ENCODE measurements at places on chromosomes 4 and X.

GRCh38 chr4:148436512-148436911 lies 5.7 kb downstream of the NR3C2 start:
- no peak for DNase-seq

GRCh38 chr4:53721263-53721662 lies 130.0 kb upstream of the LNX1 start:
- no peak for DNase-seq

- no peak for DNase-seq
Observed at GRCh38 chr4:11669156-11669555, 240.5 kb upstream of the HS3ST1 start.

DNA sequence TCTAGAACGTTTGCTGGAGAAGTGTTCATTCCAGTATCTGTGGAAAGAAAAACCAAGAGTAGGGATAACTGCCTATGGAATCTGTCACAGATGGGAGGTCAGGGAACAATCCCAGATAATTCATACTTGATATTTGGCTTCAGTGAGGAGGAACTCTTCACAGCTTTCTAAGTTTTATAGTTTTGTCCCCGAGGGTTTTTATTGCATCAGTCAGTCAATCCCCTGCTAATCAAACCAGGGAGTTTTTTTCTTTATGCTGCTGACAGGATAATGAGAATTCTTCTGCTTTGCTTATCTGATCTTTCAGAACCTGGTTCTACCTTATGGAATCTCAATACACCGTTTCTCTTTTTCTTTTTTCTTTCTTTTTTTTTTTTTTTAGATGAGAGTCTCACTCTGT lies 633 bp upstream of the TRIML2 start:
- no peak for DNase-seq

DNA sequence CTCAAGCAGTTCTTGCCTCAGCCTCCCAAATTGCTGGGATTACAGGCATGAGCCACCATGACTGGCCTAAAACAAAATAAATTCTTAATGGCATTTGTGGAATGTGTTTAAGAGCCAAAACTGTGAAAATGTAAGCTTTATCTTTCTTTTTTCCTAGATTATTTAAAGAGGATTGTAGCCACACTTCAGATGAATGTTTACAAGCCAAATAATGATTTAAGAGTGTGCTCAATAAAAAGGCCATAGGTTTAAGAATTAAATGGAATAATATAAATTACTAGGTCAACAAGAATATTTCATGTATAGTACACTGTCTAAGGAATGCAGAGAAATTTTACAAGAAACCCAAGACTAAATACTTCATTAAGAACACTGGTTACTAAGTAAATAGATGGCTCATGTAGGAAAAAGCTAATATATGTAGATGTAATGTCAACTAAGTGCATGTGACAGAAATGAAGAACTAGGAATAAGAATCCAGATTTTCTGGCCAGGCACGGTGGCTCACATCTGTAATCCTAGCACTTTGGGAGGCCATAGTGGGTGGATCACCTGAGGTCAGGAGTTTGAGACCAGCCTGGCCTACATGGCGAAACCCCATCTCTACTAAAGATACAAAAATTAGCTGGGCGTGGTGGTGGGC lies 21.3 kb upstream of the UGDH start:
- no peak for DNase-seq

DNA sequence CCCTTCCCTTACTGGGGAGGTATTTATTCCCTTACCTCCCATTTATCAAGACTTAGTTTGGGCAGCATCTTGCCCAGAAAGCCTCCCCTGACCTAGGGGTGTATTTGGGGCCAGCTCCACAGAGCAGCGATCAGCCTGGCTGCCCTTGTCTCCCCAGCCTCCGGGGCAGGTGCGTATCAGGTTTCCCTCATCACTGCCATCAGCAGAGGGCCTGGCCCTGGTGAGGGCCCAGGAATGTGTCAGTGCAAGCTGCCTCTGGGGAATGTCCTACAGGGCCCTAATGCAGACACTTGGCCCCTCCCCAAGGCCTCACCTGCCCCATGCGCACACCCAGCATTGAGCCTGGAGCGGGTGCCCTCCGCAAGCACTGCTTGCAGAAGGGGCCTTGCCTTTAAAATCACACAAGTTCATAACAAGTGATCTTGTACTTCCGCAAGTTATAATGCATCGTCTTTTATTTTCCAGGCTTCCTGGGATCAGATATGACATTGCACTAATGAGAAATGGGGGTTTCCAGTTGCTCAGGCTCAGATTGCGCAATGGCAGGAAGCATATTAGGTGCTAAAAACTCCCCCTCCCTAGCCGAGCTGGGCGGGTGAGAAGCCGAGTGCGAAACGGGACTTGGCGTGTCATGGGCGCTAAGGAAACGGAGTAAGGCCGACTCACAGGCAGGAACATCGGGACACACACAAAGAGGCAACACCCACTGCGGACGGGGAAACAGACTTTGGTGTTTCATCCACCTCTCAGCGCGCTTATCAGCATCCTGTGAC lies 25.4 kb upstream of the AFAP1 start:
- peak; percentile 43 for DNase-seq

DNA sequence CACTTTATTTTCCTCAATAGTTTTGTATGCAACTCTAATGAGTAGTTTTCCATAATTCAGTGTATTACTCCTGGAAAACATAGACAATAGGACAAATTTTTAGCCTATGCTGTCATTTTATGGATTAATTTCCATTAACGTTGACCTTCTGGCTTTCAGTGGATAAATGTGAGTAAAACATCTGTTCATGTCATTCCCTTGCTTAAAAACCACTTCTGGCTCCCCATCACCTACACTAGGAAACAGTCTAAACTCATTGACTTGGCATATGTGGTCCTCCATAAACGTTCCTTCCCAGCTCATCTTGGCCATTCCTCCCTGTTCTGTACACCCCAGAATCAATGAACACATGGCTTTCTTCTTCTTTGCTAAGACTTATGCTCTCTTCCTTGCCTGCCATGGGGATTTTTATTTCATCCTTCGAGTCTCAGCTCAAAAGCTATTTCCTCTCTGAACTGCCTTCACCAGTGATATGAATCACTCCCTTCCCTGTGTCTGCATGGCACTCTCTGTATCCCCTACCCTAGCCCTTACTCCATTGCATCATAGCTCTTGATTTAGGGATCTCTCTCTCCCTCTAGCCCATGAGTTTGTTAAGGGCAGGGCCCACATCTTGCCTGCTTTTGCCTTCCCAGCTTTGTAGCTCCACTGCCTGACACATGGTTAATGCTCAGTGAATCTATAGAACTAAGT lies 34.8 kb downstream of the DOCK11 start:
- DNase-seq = no peak

GRCh38 chrX:75074475-75074874 lies 81.6 kb downstream of the ABCB7 start:
- no peak for DNase-seq

GRCh38 chrX:113959912-113960626 lies 623.8 kb upstream of the HTR2C start:
- peak; percentile 61 for DNase-seq

DNA sequence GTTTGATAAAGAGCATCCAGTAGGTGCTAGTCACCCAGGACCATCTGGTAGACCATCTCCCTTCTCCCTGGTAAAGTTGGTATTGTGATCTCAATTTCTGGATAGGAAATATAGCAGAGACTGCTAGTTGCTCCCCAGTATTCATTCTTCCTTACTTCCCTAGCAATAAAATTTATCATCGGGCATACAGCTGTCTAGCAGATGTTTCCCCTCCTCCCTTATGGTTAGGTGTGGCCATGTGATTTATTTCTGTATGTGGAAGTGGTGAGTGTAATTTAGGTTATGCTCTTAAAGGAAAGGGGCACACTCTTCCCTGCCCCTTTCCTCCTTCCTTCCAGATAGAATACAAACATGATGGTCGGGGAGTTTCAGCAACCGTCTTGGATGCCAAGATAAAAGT lies 12.3 kb upstream of the KCND1 start:
- no peak for DNase-seq

GRCh38 chr4:153497091-153497531 lies 31.0 kb downstream of the TMEM131L start:
- no peak for DNase-seq

- DNase-seq = no peak
Observed at GRCh38 chr4:85700362-85700761, 225.4 kb downstream of the ARHGAP24 start.

GRCh38 chr4:7876201-7876875 lies 63.3 kb downstream of the AFAP1 start:
- DNase-seq = peak; percentile 58

DNA sequence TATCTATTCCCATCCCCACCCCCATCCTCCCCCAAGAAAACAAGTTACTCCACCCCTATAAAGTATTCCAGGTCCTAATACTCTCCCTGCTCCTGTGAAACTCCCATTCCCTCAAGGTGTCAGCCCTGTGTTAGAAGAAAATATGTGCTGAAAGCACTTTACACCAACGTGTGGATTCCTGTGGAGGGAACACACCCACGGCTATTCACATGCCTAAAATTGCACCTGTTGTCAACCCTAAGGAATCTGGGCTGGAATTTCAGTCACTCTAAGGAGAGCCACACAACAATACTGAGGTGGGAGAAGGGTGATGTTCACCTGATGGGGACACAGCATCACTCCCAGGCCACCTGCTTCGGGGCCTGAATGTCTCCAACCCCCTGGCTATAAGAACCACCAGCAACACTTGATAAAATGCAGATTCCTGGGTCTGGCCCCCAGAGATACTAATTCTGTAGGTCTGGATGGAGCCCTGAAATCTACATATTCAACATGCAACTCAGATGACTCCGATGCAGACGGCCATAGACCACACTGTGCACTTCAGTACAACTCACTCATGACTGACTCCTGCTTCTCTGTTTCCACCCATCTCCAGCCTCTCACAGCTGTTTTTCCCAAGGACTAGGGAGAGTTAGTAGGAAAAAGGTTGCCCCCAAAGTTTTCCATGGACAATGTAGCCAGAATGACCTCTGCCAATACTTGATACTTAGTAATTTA lies 15.8 kb downstream of the SCD5 start:
- peak; percentile 75 for DNase-seq

DNA sequence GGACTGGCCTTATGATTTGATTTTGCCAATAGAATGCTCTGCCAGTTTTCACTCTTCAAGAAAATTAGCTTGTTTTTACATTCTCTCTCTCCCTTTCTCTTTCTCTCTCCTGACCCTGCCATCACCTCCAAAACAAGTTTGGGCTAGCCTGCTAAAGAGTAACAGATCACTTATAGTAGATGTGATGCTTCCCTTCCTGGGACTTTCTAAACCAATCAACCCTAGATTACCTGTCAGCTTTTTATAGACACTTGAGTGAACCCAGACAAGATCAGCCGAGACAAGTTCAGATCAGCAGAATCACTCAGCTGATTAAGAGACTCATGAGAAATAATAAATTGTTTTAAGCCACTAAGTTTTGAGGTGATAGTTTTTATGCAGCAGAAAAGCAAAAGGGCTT lies 521.2 kb downstream of the ANKRD50 start:
- no peak for DNase-seq

- no peak for DNase-seq
Observed at GRCh38 chrX:153800177-153800722, 5.8 kb downstream of the SSR4 start.

DNA sequence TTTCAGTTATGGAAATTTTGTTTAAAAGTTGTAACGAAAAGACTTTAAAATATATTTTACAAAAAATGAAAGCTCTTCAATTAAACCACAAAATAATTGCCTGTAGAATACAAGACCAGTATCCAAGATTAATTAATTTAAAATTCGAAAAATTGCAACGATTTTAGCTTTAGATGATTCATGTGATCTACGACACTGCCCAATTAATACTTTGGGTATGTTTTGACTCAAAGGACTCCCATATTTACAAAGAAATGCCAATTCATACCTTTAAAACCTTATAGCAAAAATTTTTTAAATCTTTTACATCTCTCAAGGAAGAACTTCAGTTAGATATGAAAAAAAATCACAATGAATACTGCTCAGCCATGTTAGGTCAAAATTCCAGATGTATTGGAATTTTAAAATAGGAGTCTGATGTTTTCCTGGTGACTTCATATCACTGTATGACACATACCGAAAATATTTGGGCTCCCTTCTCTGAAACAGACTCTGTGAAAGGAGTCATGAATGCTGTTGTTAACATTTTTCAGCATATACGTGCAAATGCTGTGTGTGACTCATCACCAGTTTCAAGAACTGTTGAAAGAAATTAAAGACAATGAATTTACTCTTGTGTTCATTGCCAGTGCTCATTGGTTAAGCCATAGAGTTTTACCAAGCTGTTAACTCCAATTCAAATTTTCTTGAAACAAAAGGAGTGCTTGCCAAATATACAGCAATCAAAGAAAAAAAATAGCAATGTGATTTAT lies 13.8 kb upstream of the SMS start:
- DNase-seq = peak; percentile 51

GRCh38 chrX:18461431-18461830 lies 36.0 kb downstream of the CDKL5 start:
- DNase-seq = no peak

- no peak for DNase-seq
Observed at GRCh38 chr4:73378887-73379286, 25.2 kb upstream of the ALB start.

GRCh38 chr4:141158219-141158618 lies 24.9 kb upstream of the RNF150 start:
- peak; percentile 64 for DNase-seq

GRCh38 chrX:30302956-30303355 lies 6.2 kb downstream of the NR0B1 start:
- DNase-seq = no peak

DNA sequence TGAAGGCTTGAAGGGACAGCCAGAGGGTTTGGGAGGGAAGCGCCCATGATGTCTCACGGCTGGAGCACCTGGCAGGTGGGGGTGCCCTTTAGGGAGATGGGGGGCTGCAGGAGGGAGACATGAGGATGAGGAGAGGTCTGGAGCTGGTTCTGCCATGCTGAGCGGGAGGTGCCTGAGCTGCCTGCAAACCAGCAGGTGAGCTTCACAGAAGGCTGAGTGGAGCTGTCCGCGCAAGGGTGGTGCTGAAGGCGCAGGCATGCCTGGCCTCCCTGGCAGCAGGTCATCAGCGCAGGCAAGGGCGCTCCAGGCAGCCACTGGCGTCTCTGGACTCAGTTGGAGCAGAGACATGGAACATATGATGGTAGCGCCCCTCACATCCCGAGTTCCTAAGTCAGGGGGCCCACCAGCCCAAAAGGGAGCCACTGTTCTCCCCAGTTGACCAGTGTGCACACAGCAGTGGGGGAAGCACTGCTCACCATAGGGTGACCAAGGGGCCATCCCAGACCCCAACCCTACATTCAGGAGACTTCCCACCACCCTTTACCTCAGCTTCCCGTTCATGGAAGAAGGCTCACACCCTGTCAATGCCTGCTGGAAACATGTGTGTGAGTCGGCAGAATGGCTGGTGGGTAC lies 25.8 kb downstream of the ADRA2C start:
- peak; percentile 85 for DNase-seq

- no peak for DNase-seq
Observed at GRCh38 chrX:12955882-12956703, 18.8 kb upstream of the TMSB4X start.

- no peak for DNase-seq
Observed at GRCh38 chrX:118528071-118528737, 32.6 kb downstream of the DOCK11 start.

- DNase-seq = peak; percentile 11
Observed at GRCh38 chr4:101981756-101982155, 191.2 kb downstream of the BANK1 start.

DNA sequence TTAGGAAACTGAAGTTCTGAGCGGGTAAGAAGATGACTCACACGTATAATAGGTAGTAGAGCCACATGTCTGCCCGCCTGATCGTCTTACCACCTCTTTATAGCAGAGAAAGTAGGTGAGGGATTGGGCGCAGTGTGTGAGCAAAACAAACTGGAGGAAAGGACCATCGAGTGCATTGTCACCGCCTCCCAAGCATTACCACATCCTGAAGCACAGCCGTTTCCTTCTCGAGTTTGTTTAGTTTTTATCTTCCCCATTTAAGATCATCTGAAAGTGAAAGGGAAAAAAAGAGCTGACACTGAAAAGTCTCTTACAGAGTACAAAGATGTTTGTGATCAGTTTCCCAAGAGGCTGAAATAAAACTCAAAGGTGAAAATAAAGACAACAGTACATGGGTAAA lies 14.8 kb downstream of the PDK3 start:
- no peak for DNase-seq

Measured in GM23338 (cell line).